NCI-H748 treated with DMSO at 0.1 percent for 48 hours (cell line): ENCODE measurements at places on chromosomes 3 and 15.
A peak's percentile ranks its signal among the peaks of the same experiment; 100 is the strongest.

DNA sequence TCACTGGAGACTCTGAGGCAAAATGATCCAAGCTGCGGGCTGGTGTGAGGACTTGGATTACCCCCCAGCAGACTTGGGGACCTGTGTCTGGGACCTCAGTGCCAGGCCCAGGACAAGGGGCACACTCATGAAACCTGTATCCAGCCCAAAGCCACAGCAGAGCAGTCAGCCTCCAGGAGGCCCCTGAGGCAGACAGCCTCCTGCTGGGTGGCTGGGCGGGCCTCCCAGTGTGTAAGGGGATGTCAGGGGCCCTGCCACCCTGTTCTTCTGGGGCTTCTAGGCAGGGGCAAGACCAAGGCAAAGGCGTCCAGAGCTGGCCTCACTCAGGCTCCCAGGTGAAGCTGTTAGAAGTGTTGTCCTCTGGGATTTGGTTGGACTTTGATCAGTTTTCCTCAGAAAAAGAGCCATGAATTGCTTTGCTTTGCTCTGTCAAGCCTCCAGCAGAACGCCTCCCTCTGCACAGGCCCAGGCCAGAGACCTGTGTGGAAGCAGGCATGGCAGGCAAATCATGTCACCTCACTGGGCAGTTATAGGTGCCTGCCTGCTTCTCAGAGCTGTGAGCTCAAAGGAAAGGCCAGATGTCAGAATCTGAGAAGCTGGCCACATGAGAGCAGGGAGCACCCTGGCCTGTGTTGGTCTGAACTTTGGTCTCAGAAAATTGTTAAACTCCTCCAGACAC is 77.4 kb downstream of the SMAD6 start:
- DNase-seq = no peak

DNA sequence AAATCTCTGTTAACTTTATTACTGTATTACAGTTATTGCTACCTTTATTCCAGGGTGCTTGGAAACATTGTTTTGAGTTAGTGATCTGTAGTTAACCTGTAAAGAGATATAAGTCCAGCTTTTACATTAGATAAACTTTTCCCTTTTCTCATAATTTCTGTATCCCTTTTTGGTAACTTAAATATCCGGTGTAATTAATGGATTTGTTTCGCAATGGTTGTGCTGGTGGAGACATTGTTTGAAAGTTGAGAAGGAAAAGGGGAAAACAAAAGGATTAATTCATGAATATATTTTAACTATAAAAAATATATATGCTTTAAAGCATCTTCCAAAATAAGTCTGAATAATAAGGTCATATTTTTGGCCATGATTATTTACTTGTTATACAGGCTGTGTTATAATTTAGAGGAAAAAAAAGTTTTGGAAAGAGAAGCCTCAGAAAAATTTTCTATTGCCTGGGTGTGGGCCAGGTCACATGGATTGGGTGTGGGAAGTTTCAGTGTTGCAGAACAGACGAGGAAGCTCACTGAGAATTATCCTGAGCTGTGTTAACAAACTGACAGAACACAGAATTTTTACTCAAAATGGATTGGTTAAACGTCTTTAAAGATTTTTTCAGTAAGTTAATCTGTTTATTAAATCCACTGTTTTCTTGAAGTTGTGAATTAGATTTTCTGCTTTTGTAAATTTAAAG is 27.7 kb upstream of the IL20RB start:
- no peak for DNase-seq

DNA sequence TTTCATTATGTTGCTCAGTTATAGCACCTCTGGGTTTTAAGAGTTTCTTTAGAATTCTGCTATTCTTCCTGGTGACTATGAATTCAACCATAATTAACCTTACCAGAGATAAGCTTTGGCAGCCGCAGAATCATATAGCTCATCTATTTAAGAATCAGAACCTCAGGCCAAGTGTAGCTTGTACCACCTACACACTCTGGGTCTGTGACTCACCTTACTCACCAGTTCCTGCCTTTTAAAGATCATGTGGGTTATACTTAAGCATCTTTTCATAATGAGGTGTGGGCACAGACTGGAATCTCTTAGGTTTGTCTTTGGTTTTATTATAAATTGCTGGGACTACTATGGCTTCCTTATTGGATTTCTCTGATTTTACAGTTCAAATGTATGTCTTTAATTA is 21.9 kb downstream of the CDV3 start:
- DNase-seq = no peak

DNA sequence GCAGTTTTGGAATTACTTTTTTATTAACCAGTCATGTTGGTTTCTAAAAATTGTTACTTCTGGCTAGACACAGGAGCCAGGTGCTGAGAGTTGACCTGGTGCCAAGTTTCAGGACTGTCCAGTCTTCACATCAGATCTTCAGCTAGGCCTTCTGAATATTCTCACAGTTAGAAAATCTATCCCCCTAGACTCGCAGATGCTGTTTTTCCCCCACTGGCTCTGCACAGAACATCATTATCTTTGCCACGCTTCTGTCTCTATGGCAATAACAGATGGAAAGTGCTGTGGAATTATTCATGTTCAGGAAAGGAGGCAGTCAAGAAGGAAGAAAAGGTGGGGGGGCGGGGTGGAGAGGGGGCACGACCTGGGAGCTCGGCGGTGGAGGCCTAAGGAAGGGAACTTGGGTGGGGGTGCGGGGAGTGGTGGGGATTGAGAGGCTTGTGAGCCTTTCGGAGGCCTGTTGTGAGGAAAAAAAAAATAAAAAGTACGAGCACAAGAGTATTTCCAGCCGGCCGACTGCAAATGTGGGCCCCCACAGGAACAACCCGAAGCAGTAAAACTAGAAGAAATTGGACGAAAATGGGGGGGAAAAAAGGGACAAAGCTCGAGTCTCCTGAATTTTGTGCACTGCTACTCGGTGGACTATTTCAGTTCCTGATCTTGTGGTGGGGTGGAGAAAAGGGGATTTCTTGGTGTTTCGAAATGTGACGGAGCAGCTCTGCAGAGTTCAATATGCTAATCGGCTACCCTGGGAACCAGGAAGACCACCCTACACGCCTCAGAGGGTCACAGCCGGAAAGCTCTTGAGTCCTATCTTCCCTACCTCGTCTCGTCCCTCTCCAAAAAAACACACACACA is 1.5 kb upstream of the SKIL start:
- DNase-seq = peak; percentile 15

DNA sequence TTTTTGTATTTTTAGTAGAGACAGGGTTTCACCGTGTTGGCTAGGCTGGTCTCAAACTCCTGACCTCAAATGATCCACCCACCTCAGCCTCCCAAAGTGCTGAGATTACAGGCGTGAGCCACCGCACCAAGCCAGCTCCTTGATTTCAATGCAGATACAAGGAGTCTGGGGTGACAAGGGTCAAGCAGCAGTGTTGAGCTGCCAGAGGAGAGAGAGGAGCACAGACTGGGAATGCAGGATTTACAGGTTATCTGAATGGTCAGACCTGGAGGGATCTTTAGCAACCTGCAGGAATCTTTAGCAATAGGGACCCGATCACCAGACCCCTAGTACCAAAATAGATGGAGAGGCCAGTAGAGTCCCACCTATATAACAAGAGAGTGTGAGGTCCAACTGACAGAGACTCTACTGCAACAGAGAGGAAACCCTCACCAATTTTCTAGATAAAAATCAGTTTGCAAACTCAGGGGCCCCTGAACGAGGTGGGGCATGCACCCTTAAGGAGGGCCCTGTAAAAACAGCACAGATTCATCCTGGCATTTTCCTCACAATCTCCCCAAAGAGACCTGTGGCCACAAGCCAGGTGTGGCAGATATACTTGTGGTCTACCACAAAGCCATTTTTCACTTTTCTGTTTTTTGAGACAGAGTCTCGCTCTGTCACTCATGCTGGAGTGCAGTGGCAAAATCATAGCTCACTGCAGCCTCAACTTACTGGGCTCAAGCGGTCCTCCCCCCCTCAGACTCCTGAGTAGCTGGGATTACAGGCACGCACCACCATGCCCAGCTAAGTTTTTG is 10.7 kb upstream of the SHISA5 start:
- no peak for DNase-seq

DNA sequence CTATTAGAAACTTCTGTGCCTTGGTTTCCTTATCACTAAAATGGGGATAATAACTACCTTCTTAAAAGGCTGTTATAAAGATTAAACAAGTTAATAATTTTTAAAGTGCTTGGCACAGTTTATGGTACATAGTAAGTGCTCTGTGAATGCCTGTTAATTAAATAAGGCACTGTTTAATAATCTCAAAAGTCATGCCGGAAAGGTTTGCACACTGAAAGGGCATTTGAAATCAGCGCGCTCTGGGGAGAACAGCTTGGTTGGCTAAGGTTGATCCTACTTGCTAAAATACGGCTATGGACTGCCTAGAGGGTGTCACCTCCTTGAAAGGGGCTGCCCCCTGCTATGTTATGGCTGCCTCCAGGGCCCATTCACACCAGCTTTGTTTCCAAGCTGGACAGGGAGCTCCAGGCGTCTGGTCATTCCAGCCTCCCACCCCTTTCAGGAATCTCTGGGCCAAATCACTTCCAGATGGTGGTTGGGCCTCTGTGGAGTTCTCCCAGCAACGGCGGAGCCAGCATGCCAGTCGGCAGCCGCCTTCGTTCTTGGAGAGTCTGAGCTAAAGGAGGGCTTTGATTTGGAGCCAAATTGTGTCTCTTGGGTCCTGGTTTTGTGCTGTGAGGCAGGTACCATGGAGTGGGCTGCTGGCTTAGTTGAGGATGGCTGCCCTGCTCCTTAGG is 5.9 kb downstream of the FLNB start:
- no peak for DNase-seq

DNA sequence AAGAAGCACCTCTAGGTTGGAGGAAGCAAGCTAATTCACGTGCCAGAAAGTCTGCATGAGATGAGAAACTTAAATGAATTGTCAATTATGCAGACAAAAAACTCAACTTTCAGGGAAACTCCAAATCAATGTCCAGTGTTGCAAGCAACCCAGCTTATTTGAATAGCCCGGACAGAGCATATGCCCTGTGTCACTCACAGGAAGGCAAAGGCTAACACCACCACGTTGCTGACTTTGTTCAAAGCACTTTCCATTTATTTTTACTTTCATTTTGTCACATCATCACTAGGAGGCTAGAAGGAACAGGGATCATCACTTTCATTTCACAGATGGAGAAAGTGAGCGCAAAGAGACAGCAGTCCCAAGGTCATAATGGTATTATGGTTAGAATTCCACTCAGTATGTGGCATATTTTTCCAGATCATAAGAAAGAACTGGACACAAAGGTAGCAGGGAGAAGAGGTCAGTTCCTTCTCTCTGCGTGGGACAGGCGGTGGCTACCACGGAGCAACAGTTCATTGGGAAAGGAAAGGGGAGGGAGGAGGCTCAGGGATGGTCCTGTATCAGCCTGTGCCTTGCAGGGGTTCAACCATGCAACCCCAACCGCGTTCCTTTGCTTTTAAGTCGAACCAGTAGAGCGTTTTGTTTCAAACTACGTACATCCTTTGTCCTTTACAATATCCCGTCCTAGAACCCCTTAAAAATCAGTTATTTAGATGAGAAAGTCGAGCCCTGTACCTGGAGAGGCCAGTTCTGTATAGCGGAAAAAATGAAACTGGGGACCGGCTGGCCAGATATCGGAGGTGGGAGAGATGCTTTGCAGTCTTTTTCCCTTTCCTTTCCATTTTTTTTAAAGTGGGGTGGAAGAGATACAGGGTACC is 1.1 kb downstream of the HEG1 start:
- DNase-seq = no peak

GRCh38 chr3:50617911-50618481 is 1.0 kb downstream of the MAPKAPK3 start:
- no peak for DNase-seq

- no peak for DNase-seq
Observed at GRCh38 chr15:61794276-61794675, 266.0 kb downstream of the VPS13C start.

DNA sequence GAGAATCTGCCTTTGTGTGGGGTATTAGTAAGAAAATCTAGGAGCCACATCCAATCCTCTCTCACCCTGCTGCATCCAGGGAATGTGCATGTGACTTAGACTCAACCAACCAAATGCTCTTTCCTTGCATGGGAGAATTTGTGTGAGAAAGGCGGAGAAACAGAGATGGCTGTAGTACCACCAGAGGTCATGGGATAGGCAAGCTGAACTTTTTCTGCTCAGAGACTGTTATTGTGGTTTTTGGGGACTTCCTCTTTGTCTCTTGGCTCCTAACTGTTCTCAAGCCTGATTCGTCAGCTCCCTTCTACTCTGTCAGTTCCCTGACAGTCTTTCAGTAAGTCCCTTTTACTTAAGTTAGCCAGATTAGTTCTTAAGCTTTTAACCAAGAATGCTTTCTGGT is 2.6 kb upstream of the ZSCAN2 start:
- no peak for DNase-seq

- no peak for DNase-seq
Observed at GRCh38 chr3:129413687-129414506, 14.5 kb downstream of the EFCAB12 start.

DNA sequence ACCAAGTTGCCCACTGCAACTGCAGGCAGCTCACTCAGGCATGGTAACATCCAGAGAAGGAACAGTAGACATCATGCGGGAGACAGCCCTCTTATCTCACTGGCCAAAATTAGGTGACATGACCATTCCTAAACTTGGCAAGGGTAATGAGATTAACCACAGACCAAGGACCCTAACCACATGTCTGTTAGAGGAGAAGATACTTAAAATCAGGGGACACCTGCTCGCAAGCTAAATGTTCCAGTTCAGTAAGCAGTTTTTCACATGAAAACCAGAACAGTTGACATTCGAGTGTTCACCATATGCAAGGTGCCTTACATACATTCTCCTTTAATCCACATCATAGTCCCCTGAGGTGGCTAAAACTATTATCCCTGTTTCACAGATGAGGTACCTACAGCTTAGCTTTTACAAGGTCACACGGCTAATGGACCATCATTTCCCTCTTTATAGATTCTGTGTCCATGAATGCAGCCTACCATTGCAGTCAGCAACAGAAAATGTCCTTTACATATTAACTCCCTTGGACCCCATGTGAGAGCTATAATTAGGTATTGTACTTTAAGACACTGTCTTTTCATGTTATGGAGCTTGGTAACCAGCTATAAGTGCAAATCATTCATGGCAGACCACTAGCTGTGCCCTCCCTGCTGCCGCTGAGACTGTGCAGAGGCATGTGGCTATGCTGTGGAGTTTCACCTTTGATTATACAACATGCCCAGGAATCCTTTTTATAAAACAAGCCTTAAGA is 154.1 kb downstream of the LIPC start:
- DNase-seq = no peak

DNA sequence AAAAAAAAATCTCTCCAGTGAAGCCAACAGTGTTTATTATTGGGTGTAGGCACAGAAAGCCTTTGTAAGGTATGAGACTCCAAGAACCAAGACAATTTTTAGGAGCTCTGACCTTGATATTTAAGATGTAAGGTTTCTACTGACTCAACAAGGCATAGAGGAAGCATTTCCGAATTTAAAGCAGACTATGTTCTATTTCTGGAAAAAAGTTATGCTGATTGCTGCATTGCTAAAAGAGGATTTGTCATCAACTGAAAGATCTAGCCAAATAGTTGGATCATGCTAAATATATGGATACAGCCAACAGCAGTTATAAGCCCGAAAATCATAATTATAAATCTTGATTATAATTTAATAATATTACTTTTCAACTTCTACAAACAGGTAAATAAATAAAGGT is 53.3 kb upstream of the MELTF start:
- DNase-seq = no peak
